ENCODE measurements at places on chromosomes 6 and 20.
A peak's percentile ranks its signal among the peaks of the same experiment; 100 is the strongest.

GRCh38 chr6:137623293-137623692 is 129.1 kb upstream of the OLIG3 start:
- no peak for DNase-seq

- no peak for DNase-seq
These were observed 6.9 kb upstream of the SYNDIG1 start for GRCh38 chr20:24462460-24463010.

- no peak for DNase-seq
These were observed 85.4 kb upstream of the RALY start for GRCh38 chr20:33908336-33908735.

DNA sequence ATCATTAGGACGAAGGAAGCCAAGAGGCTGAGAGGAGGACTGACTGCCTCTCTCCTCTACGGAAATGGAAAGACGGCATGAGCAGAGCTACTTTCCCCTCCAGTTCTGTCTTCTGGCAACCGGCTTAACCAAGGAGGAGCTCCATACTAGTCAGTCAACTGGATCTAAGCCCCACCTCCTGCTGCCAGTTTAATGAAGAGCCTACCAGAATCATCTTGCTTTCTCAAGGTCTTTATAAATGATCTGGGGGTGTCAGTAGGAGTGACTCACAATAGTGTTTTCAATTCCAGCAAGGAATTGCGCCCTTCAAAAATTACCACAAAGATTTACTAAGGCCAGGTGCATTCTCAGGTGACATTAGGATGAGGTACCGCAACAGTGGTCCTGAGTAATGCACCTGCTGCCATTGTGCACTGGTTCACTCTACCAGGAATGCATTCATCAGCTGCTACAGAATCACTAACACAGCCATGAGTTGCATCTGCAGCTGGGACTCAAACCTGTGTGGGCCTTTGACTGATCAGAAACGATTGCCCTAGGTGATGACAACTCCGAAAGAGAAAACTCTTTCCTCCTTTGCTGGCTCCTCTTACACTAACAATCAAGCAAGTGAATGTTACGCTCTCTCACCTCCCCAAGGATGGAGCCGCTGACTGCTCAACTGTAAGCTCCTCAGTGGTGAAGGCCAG is 2.8 kb downstream of the UQCC2 start:
- no peak for DNase-seq

DNA sequence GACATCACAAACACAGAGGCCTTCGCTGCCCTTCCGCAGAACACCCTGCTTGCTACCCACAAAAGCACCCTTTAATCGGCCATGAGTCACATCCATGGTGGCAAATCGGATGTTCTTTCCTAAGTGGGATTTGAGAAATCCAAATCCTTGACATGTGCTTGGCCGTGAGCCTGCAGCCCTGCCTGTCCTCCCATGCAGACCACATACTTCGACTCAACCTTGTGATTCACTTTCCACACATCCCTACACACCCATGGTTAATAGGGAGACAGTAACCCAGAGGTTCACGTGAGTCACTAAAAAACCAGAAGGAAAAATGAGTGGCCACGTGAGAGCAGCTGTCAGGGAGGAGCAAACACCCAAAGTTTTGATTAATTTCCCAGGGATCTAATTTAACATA is 19.4 kb downstream of the RAMACL start:
- DNase-seq: no peak

DNA sequence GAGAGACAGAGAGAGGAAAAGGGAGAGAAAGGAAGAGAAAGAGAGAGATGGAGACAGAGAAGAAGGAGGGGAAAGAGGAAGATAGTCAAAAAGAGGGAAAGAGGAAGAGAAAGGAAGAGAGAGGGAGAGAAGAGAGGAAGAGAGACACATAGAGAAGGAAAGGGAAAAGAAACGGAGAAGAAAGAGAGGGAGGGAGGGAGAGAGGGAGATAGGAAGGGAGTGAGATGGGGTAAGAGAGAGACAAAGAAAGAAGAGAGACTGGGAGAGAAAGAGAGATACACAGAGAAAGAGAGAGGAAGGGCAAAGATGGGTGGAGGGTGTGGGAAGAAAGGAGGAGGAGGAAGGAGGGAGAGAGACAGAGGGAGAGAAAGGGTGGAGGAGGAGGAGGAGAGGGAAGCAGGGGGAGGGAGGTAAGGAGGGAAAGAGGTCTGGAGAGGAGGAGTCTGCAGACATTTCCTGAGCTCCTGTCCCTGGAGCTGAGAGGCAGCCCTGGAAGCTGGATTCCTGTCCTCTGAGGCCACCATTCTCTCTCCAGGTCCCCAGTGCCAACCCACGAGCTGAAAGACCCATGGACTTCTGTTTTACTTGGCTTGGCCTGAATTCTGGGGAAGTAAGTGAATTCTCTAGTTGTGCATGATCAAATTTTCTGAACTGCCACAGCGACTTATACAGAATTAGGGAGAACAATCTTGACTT is 9.9 kb downstream of the FOXF2 start:
- no peak for DNase-seq

DNA sequence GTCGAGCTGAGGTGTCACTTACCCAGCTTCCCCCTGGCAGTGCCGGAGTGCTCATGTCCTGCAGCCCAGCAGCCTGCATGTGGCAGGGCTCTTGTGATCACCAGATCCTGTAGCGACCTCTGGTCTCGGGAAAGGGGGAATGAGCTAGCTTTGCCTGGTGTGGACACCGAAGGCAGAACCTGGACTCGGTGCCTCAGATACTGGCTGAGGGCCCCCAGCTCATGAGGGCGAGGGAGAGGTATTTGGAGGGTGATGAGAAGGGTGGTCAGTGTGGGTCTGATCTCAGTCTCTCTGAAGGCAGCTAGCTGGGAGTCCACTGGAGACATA is 26.3 kb downstream of the SUN5 start:
- peak; percentile 5 for DNase-seq

DNA sequence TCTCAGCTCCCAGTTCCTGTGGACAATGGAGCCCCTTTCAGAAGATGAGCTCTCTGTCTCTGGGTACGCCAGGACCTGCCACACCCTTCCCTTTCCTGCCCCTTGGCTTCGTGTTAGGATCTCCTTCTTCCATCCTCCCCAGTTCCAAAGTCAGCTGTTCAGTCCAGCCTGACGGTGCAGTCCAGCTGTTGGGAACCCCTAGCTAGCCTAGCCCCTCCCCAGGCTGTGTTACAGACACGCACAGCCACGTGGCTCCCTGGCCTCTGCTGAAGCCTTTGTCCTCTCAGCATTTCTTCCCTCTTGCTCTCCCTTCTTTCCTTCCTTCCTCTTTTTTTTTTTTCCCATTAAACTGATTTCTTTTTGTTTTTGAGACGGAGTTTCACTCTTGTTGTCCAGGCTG is 12.4 kb upstream of the TFAP2C start:
- no peak for DNase-seq

GRCh38 chr6:42984924-42985475 is 630 bp downstream of the PPP2R5D start:
- peak; percentile 36 for DNase-seq

GRCh38 chr6:18211338-18211737 is 53.0 kb downstream of the DEK start:
- DNase-seq: peak; percentile 12

GRCh38 chr20:10790013-10790412 is 116.2 kb upstream of the JAG1 start:
- no peak for DNase-seq

GRCh38 chr6:108751282-108751681 is 96.9 kb upstream of the ARMC2 start:
- no peak for DNase-seq

DNA sequence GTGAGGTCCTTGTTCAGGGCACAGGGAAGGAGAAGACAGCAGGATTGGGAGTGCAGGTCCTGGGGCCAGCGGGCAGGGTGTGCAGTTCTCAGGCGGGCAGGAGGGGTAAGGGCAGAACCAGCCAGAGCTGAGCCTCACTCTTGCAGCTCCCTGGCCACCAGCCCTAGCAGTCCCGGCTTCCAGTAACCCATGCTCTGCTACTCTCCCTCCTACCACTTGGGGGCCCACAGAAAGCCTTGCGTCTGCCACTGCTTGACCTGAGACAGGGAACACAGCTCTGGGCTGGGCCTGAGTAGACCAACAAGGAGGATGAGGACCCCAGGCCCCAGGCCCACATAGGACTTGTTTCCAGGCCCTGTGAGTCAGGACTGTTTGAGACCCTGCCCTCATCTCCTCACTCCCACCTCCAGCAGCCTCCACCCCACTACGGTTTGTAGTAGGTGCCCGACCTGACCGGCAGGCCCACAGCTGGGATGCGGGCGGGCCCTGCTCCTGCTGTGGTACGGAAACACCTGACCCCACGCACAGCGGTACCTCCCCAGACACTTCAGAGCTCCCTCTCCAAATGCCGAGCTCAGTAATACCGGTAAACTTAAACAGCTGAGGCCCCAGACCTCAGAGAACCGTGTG is 39.2 kb downstream of the KCNK5 start:
- peak; percentile 12 for DNase-seq

DNA sequence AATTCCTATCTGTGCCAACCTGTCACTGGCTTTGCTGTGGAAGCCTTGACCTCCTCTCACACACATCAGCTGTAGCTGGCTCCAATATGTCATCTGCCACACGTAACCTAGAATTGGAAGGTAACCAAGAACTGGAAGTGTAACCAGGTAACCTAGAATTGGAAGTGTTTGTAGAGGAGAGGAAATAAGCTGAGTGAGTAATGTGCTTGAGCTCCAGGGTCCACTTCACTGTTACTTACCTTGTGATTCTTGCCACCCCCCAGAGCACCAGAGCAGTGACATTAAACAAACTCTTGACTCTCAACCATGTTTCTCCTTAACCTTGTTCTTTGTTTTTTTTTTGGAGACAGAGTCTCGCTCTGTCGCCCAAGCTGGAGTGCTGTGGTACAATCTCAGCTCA is 350.5 kb downstream of the NRN1 start:
- DNase-seq: no peak

DNA sequence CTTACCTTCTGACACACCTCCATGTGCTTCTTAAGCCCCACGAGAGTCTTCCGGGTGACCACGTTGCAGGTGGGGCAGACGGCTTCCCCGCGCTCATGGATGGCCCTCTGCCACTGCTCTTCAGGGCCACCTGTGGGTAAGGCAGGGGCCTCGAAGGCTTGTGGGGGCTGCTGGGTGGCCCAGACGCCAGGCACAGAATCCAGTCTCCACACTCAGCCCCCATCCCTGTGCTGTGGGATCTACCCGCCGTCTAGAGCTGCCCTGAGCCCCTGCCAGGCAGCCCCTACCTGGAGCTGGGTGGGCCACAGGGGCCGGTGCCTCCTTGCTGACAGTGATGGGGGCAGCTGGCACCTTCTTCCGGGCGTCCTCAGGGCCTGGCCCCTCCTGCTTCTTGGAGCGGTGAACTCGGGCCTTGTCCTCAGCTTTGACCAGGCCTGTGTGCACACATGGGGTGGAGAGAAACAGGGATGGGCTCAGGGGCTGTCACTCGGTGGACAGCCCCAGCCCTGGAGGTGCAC is 5.9 kb downstream of the ZNF512B start:
- peak; percentile 3 for DNase-seq

GRCh38 chr6:89161326-89162046 is 15.6 kb downstream of the PM20D2 start:
- DNase-seq: no peak

DNA sequence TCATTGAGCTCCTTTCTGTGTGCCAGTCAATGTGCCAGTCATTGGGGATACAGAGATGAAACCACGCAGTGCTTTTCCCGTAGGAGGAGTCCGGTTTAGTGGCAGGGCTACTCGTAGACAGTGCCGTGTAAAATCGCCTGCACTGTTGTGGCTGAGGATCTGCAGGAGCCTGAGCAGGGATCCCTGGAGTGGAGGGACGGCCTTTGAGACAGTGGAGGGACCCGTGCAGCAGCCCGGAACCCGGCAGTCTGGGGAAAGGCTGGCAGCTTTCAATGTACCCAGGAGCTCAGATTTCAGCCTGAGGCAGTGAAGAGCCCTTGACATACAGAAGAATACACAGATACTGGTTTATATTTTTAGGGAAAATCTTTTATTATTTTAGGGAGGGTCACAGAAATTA is 203.3 kb downstream of the ARID1B start:
- no peak for DNase-seq

GRCh38 chr6:126188279-126188909 is 151.5 kb upstream of the CENPW start:
- no peak for DNase-seq

DNA sequence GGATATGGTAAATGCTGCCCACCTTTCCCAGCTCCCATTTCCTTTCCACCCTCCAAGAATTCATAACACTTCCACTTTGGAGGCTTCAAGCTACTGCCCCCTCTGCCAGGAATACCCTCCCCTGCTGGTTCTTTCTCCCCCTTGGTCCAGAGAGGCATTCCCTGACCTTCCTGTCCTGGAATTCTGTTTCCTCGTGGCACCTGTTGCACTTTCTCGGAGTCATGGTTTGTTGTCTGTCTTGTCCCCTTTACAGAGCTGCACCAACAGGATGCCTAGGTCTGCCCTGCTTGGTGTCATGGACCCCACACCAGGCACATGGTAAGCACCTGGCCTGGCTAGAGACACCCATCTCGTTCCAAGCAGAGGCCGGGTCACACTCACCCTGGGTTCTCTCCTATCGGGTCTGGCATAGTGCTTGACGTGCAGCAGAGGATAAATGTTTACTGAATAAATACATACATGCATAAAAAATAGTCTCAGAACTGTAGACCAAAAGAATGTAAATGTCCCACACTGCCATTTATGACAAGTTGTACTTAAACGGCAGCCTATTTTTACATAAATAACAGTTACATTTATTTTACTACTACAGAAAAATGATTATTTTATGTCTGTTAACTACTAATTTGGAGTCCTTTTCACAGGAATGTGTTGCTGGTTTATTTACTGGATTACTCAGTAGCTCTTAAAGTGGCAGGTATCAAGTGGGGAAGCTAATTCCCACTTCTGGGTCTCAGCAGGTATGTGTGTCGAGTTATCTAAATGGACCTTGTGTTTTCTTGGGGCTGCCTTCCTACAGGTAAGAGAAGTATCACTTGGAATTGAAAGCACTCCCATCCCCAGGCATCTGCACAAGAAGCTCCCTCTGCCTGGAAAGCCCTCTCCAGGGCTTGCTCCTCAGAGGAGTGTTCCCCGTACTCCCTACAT is 69.3 kb downstream of the KIF13A start:
- no peak for DNase-seq

DNA sequence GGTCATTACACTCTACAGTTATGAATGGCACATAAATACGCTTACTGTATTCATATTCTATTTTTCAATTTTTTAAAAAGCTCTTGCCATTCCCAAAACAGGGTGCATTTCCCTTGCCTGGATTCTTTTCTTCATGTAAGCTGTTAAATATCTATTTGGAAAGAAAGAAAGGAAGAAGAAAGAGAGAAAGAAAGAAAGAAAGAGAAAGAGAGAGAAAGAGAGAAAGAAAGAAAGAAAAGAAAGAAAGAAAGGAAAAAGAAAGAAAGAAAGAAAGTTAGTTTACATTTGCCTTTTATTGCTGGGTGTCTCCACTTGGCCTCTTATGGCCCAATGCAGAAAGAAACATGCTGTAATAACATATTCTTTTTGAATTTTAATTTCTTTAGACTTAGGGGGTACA is 165.9 kb upstream of the ATXN1 start:
- no peak for DNase-seq
